ENCODE measurements at places on chromosomes 7 and 10.
A peak's percentile ranks its signal among the peaks of the same experiment; 100 is the strongest.

DNA sequence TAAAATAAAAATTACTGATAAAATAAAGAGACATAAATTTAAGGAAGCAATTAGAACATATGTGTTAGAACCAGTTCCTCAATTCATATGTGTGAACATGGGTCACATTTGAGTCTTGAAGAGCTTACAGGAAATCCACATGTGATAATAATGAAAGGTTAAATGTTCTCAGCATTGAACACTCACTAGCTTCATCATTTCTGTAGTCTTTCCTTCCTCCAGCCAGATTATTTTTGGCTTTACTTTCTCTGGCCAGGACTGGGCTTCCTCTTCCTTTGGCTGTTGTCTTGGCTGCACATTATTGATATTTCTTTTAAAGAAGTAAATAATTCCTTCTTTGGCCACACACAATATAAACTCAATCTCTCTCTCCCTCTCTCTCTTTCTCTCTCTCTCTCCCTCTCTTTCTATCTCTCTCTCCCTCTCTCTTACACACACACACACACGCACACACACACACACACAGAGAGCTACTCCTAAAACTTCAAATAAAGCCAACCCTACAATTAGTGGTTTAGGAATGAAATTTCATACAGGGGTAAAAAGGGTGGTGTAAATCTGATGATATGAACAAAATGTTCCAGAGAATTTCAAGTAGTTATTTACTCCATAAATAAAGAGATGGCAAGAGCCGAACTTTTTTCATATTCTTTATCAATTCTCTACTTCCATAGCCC, 171.2 kb downstream of the REEP3 start:
- DNase-seq, result no peak

GRCh38 chr10:126468876-126469643, 80.8 kb upstream of the ADAM12 start:
- DNase-seq, result no peak

DNA sequence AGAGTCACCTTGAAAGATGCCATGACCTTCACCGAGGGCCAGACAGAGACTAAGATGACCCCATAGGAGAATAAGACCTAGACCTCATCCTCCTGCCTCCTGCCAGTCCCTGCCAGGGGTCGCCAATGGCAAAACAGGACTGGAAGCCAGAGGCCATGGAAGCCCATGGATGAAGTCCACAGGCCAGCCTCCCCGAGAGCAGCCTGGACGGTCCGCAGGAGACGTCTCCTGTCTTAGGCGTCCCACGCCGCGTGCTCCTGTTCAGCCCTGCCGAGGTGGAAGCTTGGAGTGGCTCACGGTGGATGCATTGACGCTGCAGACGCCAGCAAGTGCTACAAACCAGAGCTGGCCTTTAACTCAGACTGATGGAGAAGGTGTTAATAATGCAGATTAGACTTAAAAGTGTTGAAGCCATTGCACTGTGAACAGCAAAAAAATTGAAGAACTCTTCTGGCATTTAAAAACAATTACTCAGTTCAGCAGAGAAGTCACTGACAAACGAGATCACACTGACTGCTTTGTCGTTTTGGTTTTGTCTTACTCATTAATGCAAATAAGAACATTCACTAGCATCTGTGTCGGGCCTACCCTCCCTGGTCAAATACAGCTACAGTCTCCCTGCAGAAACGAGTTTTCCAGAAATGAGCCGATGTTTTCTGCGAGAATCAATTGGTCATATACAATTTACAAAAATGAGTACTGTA, 38.1 kb upstream of the FAM20C start:
- DNase-seq, result no peak

DNA sequence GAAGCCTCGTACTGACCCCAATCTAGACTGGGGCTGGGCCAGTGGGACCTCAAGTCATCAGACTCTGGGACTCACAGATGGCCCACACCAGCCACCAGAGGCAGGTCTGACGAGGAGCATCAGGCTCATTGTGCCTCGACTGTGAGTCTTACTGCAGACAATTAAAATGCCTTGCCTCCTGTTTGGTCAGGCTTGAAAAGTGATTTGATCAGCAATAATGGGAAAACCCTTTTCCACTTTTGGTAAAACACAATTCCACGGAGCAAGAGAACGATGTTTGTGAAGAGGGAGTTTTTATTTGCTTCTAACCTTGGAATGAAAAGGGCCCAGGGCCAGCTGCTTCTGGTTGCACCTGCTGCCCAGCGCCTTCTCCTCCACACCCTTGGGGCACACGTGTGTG, 43.9 kb downstream of the C10orf143 start:
- DNase-seq, result no peak

DNA sequence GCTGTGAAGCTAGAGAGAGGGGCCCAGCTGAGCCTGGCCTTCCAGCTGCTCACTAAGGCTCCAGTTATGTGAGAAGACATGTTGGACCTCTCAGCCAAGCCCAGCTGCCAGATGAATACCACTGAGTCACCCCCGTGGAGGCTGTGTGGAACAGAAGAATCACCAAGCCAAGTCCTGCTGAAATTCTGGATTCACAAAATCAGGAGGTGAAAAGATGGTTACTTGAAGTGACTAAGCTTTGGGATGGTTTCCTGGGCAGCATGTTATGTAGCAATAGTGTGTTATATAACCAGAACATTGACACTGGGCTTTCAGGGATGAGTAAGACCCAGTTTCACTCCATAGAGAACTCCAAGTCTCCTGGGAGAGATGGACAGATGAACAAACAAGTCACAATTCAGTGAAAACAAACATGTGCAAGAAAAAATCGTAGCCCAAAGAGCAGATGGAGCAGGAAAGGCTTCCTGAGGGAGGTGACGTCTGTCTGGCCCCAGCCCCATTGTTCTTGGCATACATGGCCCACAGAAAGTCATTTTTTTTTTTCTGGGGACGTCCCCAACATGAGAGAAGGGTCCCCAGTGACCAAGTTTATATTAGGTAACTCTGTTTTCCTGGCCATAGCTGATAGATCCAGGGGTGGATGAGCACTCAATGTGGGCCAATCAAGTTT, 64.1 kb upstream of the PDZD8 start:
- DNase-seq, result no peak

DNA sequence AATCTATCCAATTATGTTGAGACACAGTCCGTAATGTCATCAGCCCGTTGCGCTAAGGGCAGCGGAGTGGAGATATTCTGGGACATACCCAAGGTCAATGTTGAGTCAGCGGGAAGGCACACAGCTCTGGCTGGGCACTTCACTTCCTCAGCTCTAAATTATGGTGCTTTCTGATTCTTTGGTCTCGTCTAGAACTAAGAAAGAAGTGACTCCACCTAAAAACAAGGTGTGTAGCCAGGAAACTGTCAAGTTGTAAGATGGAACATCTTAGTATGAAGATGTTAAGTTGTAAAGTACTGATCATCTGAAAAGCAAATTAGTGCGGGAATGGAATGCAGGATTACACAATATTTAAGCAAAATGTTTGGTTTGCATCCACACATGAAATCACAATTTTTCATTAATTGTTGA, 43.1 kb downstream of the BAIAP2L1 start:
- no peak for DNase-seq

DNA sequence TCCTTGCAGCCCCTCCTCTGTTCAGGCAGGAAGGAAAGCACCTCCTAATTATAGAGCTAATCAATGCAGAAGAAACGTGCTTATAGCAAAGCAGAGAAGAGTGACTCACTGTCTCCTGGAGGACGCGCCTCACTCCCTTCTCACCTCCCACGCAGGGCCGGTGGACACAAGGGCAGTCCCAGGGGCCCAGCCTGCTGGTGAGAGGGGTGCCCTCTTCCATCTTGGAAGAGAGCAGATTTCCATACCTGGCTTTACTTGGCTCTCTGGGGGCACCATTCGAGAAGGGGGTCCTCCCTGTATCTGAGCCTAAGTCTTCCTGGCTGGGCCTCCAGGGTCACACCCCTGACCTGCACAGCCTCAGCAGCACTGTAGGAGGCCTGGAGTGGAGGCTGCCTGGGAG, 55.8 kb downstream of the RASGEF1A start:
- peak; percentile 34 for DNase-seq

All from endodermal cell (in vitro differentiated cells).